Keratinocyte (primary cell): ENCODE measurements at places on chromosomes 7 and 10. TPM values are rescaled to one million over a fixed set of nuclear protein-coding genes. Genes with fewer than 3 reads are reported as not detected.

The C10orf120 gene
- polyA plus RNA-seq, result not detected in 3 replicates

The CCDC172 gene
- not detected in 3 replicates for polyA plus RNA-seq

The BTBD16 gene
- 3.3 to 4.9 TPM (median 4.1 TPM) in 3 replicates for polyA plus RNA-seq

The HERC4 gene
- polyA plus RNA-seq, result 28.0 to 42.9 TPM (median 29.6 TPM) in 3 replicates

The MCU gene
- polyA plus RNA-seq, result 50.0 to 104 TPM (median 103 TPM) in 3 replicates

The GRID1 gene
- 0.01 to 0.03 TPM (median 0.03 TPM) in 3 replicates for polyA plus RNA-seq

The GPER1 gene
- polyA plus RNA-seq, result 0.05 to 0.21 TPM (median 0.08 TPM) in 3 replicates

The FZD8 gene
- 1.5 to 2.1 TPM (median 2.0 TPM) in 3 replicates for polyA plus RNA-seq

The SPDYE2 gene
- polyA plus RNA-seq, result not detected in 3 replicates

The PON1 gene
- polyA plus RNA-seq, result not detected in 3 replicates

The NPC1L1 gene
- 0.01 to 0.03 TPM in 2 of 3 replicates, not detected in the other for polyA plus RNA-seq

The STEAP1 gene
- polyA plus RNA-seq, result 7.7 to 19.0 TPM (median 16.7 TPM) in 3 replicates

The CREB5 gene
- 4.3 to 7.9 TPM (median 4.6 TPM) in 3 replicates for polyA plus RNA-seq

The TBX20 gene
- polyA plus RNA-seq, result not detected in 3 replicates

The SFRP4 gene
- not detected in 3 replicates for polyA plus RNA-seq

The CRTAC1 gene
- not detected in 3 replicates for polyA plus RNA-seq

The SH2D4B gene
- 0.03 to 0.42 TPM (median 0.22 TPM) in 3 replicates for polyA plus RNA-seq

The KIN gene
- polyA plus RNA-seq, result 4.4 to 15.1 TPM (median 6.2 TPM) in 3 replicates

The ZNF12 gene
- 7.6 to 12.5 TPM (median 12.3 TPM) in 3 replicates for polyA plus RNA-seq

The HEPACAM2 gene
- polyA plus RNA-seq, result 0.06 TPM in 1 of 3 replicates, not detected in the others

The EIF4H gene
- polyA plus RNA-seq, result 286 to 340 TPM (median 339 TPM) in 3 replicates

The MNX1 gene
- polyA plus RNA-seq, result 0.02 TPM in 1 of 3 replicates, not detected in the others

The PCDH15 gene
- polyA plus RNA-seq, result 0.01 TPM in 1 of 3 replicates, not detected in the others

The FGL2 gene
- 0.01 to 0.05 TPM in 2 of 3 replicates, not detected in the other for polyA plus RNA-seq

The CTAGE6 gene
- polyA plus RNA-seq, result 0.04 TPM in 1 of 3 replicates, not detected in the others

The FAM25A gene
- polyA plus RNA-seq, result 11.7 to 27.6 TPM (median 25.2 TPM) in 3 replicates

The SFTPA1 gene
- polyA plus RNA-seq, result not detected in 3 replicates

The GCK gene
- 0.03 TPM in 1 of 3 replicates, not detected in the others for polyA plus RNA-seq

The GBX1 gene
- polyA plus RNA-seq, result not detected in 3 replicates

The LLCFC1 gene
- not detected in 3 replicates for polyA plus RNA-seq

The BLOC1S2 gene
- 44.4 to 74.1 TPM (median 48.4 TPM) in 3 replicates for polyA plus RNA-seq

The PILRA gene
- 0.17 to 0.59 TPM (median 0.33 TPM) in 3 replicates for polyA plus RNA-seq

The PNLIP gene
- polyA plus RNA-seq, result not detected in 3 replicates

The STAM gene
- 27.8 to 34.9 TPM (median 34.1 TPM) in 3 replicates for polyA plus RNA-seq

The MMP21 gene
- polyA plus RNA-seq, result not detected in 3 replicates

The OR13A1 gene
- 0.03 TPM in 1 of 3 replicates, not detected in the others for polyA plus RNA-seq

The CNOT4 gene
- 8.2 to 12.6 TPM (median 11.4 TPM) in 3 replicates for polyA plus RNA-seq

The NEBL gene
- 1.7 to 5.8 TPM (median 4.5 TPM) in 3 replicates for polyA plus RNA-seq

The DOCK1 gene
- 10.1 to 15.7 TPM (median 15.2 TPM) in 3 replicates for polyA plus RNA-seq

The SPDYE1 gene
- not detected in 3 replicates for polyA plus RNA-seq

The UNC5B gene
- 0.96 to 3.1 TPM (median 1.1 TPM) in 3 replicates for polyA plus RNA-seq

The VWDE gene
- polyA plus RNA-seq, result 0.01 to 0.15 TPM (median 0.01 TPM) in 3 replicates

The PKD2L1 gene
- polyA plus RNA-seq, result not detected in 3 replicates

The CREB3L2 gene
- 8.6 to 15.9 TPM (median 12.8 TPM) in 3 replicates for polyA plus RNA-seq

The ELMO1 gene
- polyA plus RNA-seq, result 0.07 to 0.17 TPM in 2 of 3 replicates, not detected in the other

The PLXDC2 gene
- 12.0 to 18.6 TPM (median 12.9 TPM) in 3 replicates for polyA plus RNA-seq

The UPK3BL1 gene
- 20.3 to 112 TPM (median 48.2 TPM) in 3 replicates for polyA plus RNA-seq

The GIMAP5 gene
- not detected in 3 replicates for polyA plus RNA-seq

The MOGAT3 gene
- polyA plus RNA-seq, result not detected in 3 replicates

The PIP gene
- polyA plus RNA-seq, result not detected in 3 replicates

The GLRX3 gene
- 133 to 215 TPM (median 142 TPM) in 3 replicates for polyA plus RNA-seq

The TUBAL3 gene
- polyA plus RNA-seq, result 1.5 to 2.6 TPM (median 2.6 TPM) in 3 replicates

The ODAD2 gene
- 0.01 to 0.02 TPM in 2 of 3 replicates, not detected in the other for polyA plus RNA-seq

The OPALIN gene
- polyA plus RNA-seq, result not detected in 3 replicates

The OPN4 gene
- not detected in 3 replicates for polyA plus RNA-seq

The VWA2 gene
- 0.35 to 0.49 TPM (median 0.41 TPM) in 3 replicates for polyA plus RNA-seq

The CTBP2 gene
- 64.4 to 116 TPM (median 76.0 TPM) in 3 replicates for polyA plus RNA-seq

The LRMDA gene
- polyA plus RNA-seq, result 0.46 TPM in 1 of 3 replicates, not detected in the others
